ENCODE measurements at places on chromosomes 4 and X.

- ATAC-seq, result no peak
These were observed 29.1 kb upstream of the PLS3 start for GRCh38 chrX:115531818-115532403.

DNA sequence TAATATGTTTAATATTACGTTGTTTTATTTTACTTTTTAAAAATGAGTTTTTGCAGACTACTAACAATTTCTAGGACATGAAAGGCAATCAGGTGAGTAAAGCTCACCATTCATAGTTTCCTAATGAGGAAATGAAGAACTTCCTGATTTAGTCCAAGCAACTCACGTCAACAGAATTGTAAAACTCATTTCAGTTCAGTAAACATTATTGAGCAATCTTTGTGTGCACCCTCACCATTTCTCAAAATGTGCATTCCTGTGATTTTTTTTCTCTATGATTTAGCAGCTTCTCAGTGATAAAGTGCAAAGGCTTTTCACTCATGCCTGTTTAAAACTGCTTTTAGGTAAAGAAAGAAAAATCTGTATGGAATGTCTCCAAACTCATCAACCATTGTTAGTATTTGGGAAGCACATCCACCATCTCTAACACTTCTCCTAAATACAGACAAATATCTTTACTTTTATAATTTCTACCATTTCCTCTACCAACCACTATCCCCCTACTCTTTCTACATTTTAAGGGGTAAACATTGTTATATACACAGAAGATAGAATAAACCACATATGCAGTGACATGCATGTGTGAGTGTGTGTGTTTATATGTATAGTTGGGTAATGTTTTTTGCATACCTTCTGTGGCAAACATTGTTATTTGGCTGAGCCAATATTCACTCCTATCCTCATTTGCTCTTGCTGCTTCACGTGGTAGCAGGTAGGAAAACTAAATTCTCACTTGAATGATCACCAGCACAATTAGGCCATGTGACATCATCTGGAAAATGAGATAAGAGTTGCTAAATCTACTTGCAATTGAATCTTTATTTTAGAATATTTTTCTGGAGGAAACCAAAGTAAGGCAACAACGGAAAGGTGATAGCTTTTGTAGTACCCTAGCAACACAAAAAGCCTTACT, 54.7 kb upstream of the PRDM8 start:
- ATAC-seq, result no peak

GRCh38 chrX:147917700-147918695, 6.3 kb downstream of the FMR1 start:
- ATAC-seq, result no peak

DNA sequence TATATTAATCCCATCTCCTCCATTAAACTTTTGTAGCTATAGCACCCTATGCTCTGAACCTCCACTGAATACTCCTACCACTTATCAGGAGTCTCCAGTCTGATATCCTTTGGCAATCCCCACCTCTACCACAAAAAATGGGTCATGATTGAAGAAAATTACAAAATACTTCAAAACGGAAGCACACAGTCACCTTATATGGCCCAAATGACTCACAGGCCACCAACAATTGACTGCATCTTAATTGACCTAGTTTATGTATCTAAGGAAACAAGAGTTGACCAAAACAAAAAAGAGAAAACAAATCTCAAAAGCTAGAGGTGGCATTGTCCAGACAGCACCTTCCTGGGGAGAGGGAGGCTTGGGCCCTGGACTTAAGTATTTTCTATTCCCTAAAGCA, 120.0 kb upstream of the DIAPH2 start:
- ATAC-seq, result no peak

- no peak for ATAC-seq
These were observed 39.3 kb upstream of the MXD4 start for GRCh38 chr4:2301225-2301642.

- ATAC-seq, result no peak
These were observed 58.0 kb upstream of the ZFP42 start for GRCh38 chr4:187937557-187937956.

DNA sequence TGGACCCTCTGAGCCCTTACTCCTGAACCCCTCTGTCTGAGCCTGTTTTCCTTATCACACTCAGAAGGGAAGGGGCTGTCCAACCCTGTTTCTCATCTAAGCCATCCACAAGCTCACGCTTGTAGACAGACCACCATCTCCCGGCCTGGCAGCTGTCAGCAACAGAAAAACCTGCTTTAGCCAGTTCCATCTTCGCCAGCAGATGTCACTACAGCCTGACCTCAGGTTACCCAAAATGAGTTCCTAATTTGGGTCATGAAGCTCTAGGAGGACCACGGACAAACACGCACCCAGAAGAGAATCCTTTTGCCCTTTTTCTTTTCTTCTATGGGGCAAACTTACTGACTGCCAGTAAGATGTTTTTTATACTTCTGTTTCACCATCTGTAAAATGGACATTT, 445.4 kb downstream of the BCOR start:
- ATAC-seq, result peak; percentile 56

Data from SK-N-SH treated with all-trans-retinoic acid at 6 μM for 48 hours (cell line).